Neural crest cell (in vitro differentiated cells): ENCODE measurements at places on chromosomes 4 and X. TPM values are rescaled to one million over a fixed set of nuclear protein-coding genes. Genes with fewer than 3 reads are reported as not detected.

The SPATA18 gene
- total RNA-seq = 3.0 and 5.4 TPM in 2 replicates

- DNase-seq = no peak
- H3K27me3 ChIP-seq = peaks cover 55% of the 10 kb centered on the region
- H3K27ac ChIP-seq = no peak overlapping the region
- peaks cover 17% of the 10 kb centered on the region for H3K4me1 ChIP-seq
- H3K36me3 ChIP-seq = no peaks in the 10 kb centered on the region
- H3K4me3 ChIP-seq = no peak overlapping the region
Measured at GRCh38 chr4:4838051-4838935, 21.2 kb upstream of the MSX1 start.

DNA sequence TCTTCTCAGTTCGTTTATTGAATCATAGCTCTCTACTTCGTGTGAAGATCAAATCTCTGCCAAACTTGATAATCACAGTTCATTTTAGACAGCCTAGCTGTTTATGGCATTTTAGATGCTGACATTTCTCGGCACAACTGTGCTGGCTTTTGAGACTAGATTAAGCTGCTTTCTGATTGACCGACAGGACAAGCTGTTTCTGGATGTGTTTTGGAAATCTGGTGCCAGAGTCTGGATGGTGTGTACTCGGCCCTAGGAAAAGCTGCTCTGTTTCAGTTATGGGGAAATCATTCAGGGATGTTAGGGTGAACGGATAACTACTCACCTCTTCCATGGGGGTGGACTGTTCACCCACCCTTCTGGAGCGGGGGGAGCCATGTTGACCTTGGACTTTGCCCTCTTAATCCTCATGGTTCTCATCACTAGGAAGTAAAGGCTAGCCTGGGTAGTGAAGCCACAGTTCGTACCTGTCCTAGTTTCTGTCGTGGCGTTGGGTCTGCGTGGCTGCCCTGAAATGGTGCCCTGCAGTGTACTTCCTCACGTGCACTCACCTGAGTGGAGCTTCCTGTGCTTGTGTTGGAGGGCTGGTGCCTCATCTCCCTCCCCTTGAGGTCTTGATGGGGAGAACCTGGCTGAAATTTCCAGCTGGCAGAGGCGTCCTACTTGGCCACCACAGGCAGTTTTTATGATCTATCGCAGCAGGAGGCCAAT, 13.7 kb upstream of the WDR1 start:
- H3K27me3 ChIP-seq = no peaks in the 10 kb centered on the region
- H3K27ac ChIP-seq = no peak overlapping the region
- no peak for DNase-seq
- no peak overlapping the region for H3K4me3 ChIP-seq
- no peaks in the 10 kb centered on the region for H3K36me3 ChIP-seq
- H3K4me1 ChIP-seq = no peaks in the 10 kb centered on the region

DNA sequence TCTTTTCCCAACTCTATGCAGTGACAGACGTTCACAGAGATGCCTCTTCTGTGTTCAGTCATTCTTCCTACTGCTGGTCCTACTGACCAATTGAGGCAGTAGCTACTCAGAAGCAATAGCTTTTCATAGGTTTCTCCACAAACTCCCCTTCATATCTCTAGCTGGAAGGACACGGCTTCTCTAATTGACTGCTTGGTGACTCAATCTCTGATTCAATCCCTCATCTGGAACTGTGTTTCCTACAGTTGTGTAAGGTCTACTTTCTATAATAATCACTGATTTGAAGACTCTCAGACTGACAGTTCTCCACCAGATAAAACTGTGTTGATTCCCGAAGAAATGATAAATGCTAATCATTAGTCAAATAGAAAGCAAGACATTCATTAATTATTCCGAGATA, 111.5 kb downstream of the DTHD1 start:
- H3K27ac ChIP-seq = no peak overlapping the region
- no peaks in the 10 kb centered on the region for H3K36me3 ChIP-seq
- H3K4me1 ChIP-seq = peaks cover 16% of the 10 kb centered on the region
- no peaks in the 10 kb centered on the region for H3K27me3 ChIP-seq

DNA sequence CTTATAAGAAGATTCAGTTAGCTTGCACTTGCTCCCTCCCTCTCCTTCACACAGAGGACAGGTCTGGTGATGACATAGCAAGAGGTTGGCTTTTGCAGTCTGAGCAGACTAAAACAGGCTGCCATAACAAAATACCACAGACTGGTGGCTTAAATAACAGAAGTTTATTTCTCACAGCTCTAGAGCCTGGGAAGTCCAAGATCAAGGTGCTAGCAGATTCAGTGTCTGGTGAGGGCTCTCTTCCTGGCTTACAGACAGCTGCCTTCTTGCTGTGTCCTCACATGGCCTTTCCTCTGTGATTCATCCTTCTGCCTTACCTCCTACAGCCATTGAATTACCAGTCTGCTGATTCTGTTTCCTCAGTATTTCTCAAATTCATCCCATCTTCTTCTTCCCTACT, 13.1 kb downstream of the RP2 start:
- peaks cover 11% of the 10 kb centered on the region for H3K36me3 ChIP-seq
- H3K27me3 ChIP-seq = no peaks in the 10 kb centered on the region
- no peaks in the 10 kb centered on the region for H3K4me1 ChIP-seq
- H3K4me3 ChIP-seq = no peak overlapping the region
- DNase-seq = no peak
- H3K27ac ChIP-seq = no peak overlapping the region

GRCh38 chrX:105018865-105019264, 201.6 kb downstream of the TEX13A start:
- DNase-seq = no peak
- H3K4me3 ChIP-seq = no peak overlapping the region
- no peak overlapping the region for H3K27ac ChIP-seq

The KIF4A gene
- total RNA-seq = 57.8 and 58.5 TPM in 2 replicates

The PAGE1 gene
- total RNA-seq = not detected in 2 replicates

DNA sequence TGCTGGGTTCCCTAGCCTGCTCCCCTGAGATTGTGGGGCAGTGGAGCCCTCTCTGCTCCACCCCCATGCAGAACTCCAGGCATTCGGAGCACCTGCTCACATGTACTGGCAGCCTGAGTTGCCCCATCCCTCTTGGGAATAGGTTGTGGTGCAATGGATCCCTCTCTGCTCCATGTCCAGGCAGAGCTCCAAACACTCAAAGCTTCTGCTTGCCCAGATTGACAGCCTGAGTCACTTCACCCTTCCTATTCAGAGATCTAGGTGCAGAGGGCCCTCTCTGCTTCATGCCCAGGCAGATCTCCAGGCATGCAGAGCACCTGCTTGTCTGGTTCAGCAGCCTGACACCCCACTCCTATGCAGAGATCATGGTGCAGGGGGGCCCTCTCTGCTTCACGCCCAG, 18.6 kb upstream of the TEX13B start:
- no peak overlapping the region for H3K27ac ChIP-seq
- H3K36me3 ChIP-seq = no peaks in the 10 kb centered on the region
- no peak for DNase-seq
